ENCODE measurements at places on chromosomes 16 and 17.

DNA sequence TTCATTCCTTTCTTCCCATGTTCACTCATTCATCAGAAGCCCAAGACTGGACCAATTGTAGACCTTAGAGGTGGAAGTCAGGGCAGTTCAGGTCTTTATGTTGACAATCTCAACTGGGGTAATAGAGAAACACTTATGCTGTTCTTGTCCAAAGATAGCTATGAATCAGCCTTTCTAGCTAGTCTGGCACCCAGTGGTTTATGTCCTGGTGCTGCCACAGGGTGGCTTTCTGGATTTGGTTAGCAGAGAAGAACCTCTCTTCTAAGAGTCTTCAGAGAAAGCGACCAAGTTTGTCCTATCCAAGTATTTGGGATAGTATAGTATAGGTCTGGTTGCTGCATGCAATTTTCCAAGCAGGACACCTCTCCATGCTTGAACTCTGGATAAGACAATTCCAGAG, 83.3 kb downstream of the NOG start:
- no peaks in the 10 kb centered on the region for H3K4me1 ChIP-seq
- no peaks in the 10 kb centered on the region for H3K36me3 ChIP-seq
- peaks cover 19% of the 10 kb centered on the region for H3K27me3 ChIP-seq
- no peak overlapping the region for H3K27ac ChIP-seq
- H3K4me3 ChIP-seq, result no peak overlapping the region

- no peak overlapping the region for H3K27ac ChIP-seq
- no peaks in the 10 kb centered on the region for H3K27me3 ChIP-seq
- peaks cover 64% of the 10 kb centered on the region for H3K36me3 ChIP-seq
- H3K4me3 ChIP-seq, result no peak overlapping the region
- H3K4me1 ChIP-seq, result no peaks in the 10 kb centered on the region
Observed at GRCh38 chr17:21018894-21019293, 23.9 kb downstream of the USP22 start.

DNA sequence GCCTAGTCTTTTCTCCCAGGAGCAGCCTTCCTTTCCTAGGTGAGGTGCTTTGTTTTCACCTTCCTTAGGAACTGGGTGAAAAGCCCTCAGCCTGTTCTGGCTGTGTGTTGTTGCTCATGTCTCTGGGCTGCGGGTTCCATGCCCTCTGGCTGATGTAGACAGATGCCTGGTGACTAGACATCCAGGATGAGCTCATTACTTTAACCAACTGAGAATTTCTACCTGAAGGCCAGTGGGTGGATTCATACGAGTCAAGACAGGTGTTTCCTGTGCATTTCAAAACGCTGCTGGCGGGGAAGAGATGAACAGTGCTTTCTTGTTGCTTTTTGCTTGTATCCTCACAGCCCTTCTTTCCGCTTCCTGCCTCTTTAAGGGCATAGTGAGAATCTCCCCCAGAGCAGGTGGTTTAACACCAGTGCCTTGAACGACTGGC, 22.3 kb downstream of the SAP30BP start:
- H3K4me1 ChIP-seq, result peaks cover 3% of the 10 kb centered on the region
- no peaks in the 10 kb centered on the region for H3K27me3 ChIP-seq
- H3K27ac ChIP-seq, result peak overlapping the region; percentile 45
- H3K4me3 ChIP-seq, result no peak overlapping the region
- H3K36me3 ChIP-seq, result no peaks in the 10 kb centered on the region

- no peaks in the 10 kb centered on the region for H3K27me3 ChIP-seq
- H3K36me3 ChIP-seq, result no peaks in the 10 kb centered on the region
- no peak for DNase-seq
- H3K27ac ChIP-seq, result no peak overlapping the region
Observed at GRCh38 chr16:86137359-86137758, 238.4 kb downstream of the IRF8 start.

GRCh38 chr16:12259651-12260050, 283.1 kb downstream of the SNX29 start:
- no peaks in the 10 kb centered on the region for H3K36me3 ChIP-seq
- no peak overlapping the region for H3K27ac ChIP-seq
- H3K4me1 ChIP-seq, result no peaks in the 10 kb centered on the region
- H3K27me3 ChIP-seq, result no peaks in the 10 kb centered on the region
- DNase-seq, result no peak

DNA sequence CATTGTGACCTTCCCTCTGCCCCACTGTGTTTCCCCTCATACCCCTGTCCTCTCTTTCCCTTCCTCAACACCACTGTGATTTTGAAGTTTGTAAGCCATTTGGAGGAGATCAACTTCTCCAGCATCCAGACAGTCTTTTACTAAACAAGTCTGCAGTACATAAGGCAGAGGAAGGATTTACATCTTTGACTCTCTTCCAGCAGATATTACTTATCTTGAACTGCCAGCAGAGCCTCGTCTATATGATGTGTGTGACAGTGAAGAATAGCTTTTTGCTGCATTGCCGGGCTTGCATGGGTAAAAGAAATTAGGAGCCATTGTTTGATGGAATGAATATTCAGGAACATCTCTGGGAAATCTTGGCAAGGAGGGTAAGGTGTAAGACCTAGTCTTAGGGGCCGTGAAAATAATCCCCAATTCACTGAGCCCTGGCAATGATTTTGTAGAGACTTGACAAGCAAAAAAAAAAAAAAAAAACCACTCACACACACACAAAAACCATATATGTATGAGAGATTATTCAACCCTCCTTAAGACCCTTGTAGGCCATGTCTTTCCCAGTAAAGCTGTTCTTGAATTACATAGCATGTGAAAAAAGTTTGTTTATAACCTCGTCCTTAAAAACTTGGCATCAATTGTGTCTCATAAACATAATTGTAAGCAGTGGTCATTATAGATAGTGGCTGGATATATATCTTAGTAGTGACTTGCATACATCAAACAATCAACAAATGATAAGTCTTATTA, 903.9 kb downstream of the CDH11 start:
- H3K27ac ChIP-seq, result no peak overlapping the region
- H3K4me3 ChIP-seq, result no peak overlapping the region
- H3K4me1 ChIP-seq, result no peaks in the 10 kb centered on the region
- DNase-seq, result no peak

- H3K4me3 ChIP-seq, result no peak overlapping the region
- no peaks in the 10 kb centered on the region for H3K27me3 ChIP-seq
- peaks cover 10% of the 10 kb centered on the region for H3K4me1 ChIP-seq
- H3K27ac ChIP-seq, result no peak overlapping the region
Observed at GRCh38 chr17:2794111-2794803, 2.0 kb upstream of the RAP1GAP2 start.

- H3K27ac ChIP-seq, result no peak overlapping the region
- H3K4me3 ChIP-seq, result no peak overlapping the region
- DNase-seq, result peak; percentile 73
- H3K4me1 ChIP-seq, result no peaks in the 10 kb centered on the region
- H3K27me3 ChIP-seq, result no peaks in the 10 kb centered on the region
- no peaks in the 10 kb centered on the region for H3K36me3 ChIP-seq
Observed at GRCh38 chr17:44223541-44224071, 4.1 kb upstream of the UBTF start.

GRCh38 chr17:51666971-51667705, 406.8 kb downstream of the UTP18 start:
- H3K36me3 ChIP-seq, result no peaks in the 10 kb centered on the region
- H3K27ac ChIP-seq, result no peak overlapping the region
- H3K27me3 ChIP-seq, result no peaks in the 10 kb centered on the region
- DNase-seq, result no peak
- no peaks in the 10 kb centered on the region for H3K4me1 ChIP-seq

DNA sequence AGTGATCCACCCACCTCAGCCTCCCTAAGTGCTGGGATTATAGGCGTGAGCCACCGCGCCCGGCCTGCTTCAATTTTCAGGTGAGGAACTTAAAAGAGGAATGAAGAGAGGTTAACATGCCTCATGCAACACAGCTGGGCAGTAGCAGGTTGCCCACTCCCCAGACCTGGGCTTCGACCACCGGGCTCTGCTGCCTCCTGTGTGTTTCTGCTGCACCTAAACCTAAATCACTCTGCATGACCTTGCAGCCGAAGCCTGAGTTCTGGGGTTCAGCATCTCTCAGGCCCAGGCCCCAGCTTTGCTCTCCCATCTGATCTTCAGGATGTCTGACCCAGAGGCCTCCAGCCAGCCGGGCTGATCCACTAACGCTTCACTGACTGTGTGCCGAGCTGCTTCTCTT, 112.6 kb downstream of the OR1D5 start:
- no peaks in the 10 kb centered on the region for H3K27me3 ChIP-seq
- H3K4me3 ChIP-seq, result no peak overlapping the region
- no peak overlapping the region for H3K27ac ChIP-seq
- no peaks in the 10 kb centered on the region for H3K4me1 ChIP-seq
- no peak for DNase-seq

DNA sequence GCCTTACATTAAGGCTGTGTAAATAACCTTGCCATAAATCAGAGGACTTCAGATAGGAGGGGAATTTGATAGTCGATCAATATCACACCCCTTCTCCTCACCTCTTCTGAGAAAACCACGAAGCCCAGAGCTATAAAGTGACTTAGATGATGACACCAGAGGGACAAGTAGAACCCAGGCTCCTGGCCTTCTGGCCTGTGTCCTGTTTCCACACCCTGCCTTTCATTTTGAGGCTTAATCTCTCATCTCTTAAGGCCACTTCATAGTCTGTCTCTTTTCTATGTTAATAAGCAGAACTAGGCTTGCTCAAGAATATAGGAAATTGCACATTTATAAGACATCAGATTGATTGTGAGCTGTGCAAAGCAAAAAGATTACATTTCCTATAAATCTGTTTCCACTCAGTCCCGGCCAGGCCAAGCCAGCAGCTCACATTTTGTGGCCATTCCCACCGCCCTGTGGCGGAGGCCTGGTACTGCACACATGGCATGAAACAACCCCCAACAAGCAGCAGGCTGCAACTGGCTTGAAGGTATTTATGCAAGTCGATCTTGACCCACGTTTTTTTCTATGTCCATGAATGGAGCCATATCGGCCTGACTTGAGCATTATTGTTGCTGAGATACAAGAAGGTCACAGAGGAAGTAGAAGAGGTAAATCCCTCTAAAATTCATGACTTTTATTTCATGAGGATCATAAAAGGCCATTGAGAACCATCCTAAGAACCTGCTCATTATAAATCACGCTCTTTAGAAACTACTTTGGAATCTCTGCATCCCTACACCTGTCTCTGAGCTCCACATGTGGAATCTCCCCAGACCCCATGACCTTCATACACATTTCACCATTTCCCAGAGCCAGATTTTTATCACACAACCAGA, 93.7 kb downstream of the PMP22 start:
- H3K4me3 ChIP-seq, result no peak overlapping the region
- DNase-seq, result peak; percentile 52
- no peaks in the 10 kb centered on the region for H3K4me1 ChIP-seq

- H3K27me3 ChIP-seq, result no peaks in the 10 kb centered on the region
- DNase-seq, result no peak
- H3K4me1 ChIP-seq, result no peaks in the 10 kb centered on the region
- H3K4me3 ChIP-seq, result no peak overlapping the region
Observed at GRCh38 chr17:14346801-14347200, 45.9 kb downstream of the HS3ST3B1 start.

- no peak for DNase-seq
- H3K4me3 ChIP-seq, result no peak overlapping the region
- H3K27ac ChIP-seq, result no peak overlapping the region
- no peaks in the 10 kb centered on the region for H3K36me3 ChIP-seq
- no peaks in the 10 kb centered on the region for H3K27me3 ChIP-seq
Observed at GRCh38 chr17:43349142-43349541, 49.7 kb upstream of the ARL4D start.

DNA sequence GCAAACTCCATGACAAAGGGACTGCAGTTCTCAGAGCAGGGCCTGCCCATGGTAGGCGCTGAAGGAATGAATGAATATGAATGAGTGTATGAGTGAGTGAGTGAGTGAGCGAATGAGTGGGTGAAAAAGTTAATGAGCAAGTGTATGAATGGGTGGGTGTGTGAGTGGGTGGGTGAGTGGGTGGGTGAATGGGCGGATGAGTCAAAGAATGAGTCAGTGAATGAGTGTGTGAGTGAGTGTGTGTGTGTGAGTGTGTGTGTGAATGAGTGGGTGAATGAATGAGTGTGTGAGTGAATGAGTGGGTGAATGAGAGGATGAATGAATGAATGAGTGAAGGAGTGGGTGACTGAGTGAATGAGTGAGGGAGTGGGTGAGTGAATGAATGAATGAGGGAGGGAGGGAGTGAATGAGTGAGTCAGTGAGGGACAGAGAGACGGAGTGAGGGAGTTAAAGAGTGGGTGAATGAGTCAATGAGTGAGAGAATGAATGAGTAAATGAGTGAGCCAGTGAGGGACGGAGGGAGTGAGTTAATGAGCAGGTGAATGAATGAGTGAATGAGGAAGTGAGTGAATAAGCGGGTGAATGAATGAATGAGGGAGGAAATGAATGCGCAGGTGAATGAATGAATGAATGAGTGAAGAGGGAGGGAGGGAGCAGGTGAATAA, 11.1 kb upstream of the CHMP6 start:
- DNase-seq, result no peak
- no peak overlapping the region for H3K27ac ChIP-seq
- H3K4me3 ChIP-seq, result no peak overlapping the region
- peaks cover 10% of the 10 kb centered on the region for H3K27me3 ChIP-seq
- no peaks in the 10 kb centered on the region for H3K4me1 ChIP-seq

DNA sequence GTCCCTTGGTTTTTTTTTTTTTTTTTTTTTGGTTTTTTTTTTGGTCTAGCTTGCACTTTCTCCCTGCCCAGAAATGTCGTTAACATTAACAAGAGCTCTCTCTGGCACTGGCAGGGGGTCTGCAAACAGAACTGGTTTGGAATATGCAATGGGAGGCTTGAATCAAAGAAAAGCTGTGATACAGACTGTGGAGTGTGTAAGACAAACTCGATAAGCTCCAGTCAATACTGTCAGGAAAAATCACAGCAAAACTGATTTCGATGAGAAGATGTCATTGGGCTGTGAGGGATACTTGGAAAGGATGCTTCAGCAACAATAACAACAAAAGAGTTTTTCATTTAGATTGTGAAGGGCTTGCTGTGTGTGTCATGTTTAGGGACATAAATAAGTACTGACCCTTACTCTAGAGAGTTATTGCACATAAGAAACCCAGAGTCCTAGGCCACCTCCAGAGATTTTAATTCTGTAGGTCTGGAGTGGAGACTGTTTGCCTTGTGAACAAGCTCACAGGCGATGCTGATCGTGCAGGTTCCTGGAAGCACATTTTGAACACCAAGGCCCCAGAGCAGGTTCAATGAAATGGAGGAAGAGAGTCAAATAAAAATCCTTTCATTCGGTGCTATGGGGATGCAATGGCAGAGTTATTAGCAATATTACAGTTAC, 470.7 kb upstream of the RBFOX1 start:
- H3K27me3 ChIP-seq, result no peaks in the 10 kb centered on the region
- H3K27ac ChIP-seq, result no peak overlapping the region
- no peak for DNase-seq
- no peaks in the 10 kb centered on the region for H3K36me3 ChIP-seq
- no peaks in the 10 kb centered on the region for H3K4me1 ChIP-seq

DNA sequence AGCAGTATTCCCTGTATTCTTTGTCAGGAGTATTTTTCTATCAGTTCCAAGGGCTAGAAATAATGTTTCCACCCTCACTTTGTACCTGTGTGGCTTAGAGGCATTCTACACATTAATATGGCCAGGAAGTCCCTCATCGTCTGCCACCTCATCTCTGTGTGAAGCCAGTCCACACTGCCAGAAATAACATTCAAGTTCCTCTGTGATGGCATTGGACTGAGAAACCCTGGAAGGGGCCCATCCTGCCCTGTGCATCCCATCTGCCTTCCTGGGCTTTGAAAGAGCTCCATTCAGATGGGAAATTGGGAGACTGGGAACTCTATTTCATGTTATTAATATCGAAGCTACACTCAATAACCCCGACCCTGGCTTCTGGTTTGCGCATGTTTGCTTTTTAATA, 497.2 kb upstream of the CDH5 start:
- H3K36me3 ChIP-seq, result no peaks in the 10 kb centered on the region
- H3K4me1 ChIP-seq, result no peaks in the 10 kb centered on the region
- H3K27me3 ChIP-seq, result no peaks in the 10 kb centered on the region
- no peak overlapping the region for H3K27ac ChIP-seq

All from colonic mucosa (tissue), 4 donors.